ENCODE measurements at places on chromosomes 3 and 15.
A peak's percentile ranks its signal among the peaks of the same experiment; 100 is the strongest.

GRCh38 chr3:70882104-70882503, 569.7 kb upstream of the MDFIC2 start:
- no peak for DNase-seq

GRCh38 chr15:66748708-66749035, 46.6 kb downstream of the SMAD6 start:
- DNase-seq, result no peak

- DNase-seq, result no peak
Measured at GRCh38 chr3:74787011-74787410, 172.6 kb upstream of the CNTN3 start.

DNA sequence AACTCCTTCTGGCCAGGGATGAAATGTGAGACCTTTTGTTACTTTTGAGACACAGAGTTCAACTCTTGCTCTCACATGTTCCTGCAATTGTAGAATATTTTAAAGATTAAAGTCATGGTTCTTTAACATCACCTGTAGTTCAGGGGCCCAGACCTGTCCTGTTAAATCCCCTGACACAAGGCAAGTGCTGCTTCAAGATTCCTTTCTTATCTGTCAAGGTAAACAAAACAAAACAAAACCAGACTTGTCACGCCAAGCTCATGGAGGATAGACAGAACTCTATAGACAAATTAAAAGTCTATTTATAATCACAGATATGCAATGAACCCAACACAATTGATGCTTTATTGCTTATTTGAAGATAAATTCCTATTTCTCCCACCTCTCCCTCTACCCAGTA, 48.6 kb upstream of the NEDD4 start:
- no peak for DNase-seq

DNA sequence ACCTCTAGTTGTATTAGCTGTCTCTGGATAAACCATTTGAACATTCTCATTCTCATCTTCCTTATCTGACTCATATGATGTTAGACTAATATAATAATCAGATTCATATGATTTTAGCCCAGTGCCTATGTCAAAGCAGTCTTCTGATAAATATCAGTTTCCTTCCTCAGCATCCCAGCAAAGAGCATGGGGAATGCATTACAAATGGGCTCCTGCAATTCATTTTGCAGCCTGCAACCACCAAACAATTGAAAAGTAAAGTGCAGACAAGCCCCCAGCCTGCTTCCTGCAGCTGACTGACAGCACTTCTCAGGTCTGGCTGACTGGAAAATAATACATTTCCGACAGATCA, 78.2 kb upstream of the STAC start:
- no peak for DNase-seq

DNA sequence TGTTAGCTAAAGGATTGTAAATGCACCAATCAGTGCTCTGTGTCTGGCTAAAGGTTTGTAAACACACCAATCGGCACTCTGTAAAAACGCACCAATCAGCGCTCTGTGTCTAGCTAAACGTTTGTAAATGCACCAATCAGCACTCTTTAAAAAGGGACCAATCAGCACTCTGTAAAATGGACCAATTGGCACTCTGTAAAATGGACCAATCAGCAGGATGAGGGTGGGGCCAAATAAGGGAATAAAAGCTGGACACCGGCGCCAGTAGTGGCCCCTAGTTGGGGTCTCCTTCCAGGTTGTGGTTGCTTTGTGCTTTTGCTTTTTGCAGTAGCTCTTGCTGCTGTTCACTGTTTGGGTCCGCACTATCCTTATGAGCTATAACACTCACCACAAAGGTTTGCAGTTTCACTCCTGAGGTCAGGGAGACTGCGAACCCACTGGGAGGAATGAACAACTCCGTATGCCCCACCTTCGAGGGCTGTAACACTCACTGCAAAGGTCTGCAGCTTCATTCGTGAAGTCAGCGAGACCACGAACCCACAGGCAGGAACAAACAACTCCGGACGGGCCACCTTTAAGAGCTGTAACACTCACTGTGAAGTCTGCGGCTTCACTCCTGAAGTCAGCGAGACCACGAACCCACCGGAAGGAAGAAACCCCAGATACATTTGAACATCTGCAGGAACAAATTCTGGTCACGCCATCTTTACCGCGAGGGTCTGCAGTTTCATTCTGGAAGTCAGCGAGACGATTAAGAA, 1.1 kb upstream of the SUCLG2 start:
- no peak for DNase-seq

DNA sequence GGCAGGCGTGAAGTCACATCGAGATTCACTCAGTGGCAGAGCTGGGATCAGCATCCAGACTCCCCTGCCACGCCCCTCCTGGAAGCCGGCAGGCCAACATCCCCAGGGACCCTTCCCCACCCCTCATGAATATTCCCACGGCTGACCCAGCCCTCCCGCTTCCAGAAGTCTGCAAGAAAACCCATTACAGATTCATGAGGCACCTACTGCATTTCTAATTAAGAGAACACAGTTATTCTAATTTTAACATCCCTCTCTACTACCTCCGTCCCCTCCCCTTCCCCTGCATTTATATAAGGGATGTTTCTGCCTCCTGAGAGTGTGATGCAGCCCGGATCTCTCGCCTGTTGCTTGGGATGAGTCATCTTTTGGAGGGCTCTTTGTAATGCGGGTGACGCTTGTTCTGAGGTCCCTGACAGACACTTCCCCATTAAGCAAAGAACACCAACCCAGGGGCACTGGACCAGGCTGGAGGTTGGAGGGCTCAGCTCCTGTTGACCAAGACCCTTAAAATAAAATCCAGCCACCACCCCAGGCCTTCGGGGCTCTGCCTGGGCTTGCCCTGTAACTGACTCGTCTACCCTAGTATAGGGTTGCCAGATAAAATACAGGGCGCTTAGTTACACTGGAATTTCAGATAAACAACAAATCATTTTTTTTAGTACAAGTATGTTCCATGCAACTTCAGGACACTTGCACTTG, 118.7 kb downstream of the NUP210 start:
- DNase-seq, result no peak

DNA sequence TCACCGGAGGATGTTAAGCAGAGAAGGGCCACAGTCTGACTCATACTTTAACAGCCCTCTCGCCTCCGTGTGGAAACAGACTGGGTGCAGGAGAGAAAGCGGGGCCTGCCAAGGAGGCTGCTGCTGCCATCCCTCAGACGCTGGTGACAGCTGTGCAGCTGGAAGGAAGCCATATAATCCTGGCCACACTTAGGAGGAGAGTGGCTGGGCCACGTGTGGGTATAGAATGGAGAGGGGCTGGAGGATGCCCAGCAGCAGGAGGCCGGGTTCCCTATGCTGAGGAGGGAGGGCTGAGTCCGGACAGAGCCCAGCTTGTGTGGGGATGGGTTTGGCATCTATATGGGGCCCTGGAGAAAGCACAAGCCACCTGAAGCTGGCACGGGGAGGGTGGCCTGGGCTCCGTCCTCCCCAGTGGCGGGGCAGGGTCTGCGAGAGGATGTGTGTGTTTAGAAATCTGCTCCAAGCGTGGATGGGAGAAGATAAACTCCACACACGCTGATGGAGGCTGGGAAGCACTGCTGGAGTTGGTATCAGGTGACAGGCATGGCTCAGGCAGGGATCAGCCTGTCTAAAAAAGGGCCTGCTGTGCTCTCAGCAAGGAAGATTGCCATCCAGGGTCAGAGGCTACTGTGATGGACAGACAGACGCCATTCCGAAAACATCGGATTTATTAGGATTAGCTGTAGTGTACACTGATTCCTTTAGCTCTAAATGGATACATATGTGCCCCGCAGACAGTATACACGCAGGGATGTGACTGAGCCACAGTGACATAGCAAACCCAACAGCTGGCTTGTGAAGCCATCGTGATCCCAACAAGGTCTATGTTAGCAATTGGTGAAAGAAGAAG, 15.9 kb downstream of the ABTB1 start:
- no peak for DNase-seq

DNA sequence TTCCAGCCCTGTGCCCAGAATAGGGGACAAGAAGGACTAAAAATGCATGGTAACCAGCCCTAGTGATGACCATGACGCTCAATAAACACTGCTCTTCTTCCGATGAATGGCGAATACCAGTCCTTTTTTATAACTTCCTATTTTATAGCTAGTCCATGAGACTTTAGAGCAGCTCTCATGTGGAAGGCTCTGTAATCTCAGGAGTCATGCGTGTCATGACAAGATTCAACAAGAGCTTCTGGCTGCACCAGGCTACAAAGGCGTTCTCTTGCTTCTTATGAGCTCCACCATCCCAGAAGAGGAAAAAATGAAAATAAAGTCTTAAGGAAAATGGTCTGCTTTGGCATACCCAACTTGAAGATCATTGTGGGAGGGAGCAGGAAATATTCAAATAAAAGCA, 141.0 kb downstream of the TMCO5A start:
- no peak for DNase-seq

DNA sequence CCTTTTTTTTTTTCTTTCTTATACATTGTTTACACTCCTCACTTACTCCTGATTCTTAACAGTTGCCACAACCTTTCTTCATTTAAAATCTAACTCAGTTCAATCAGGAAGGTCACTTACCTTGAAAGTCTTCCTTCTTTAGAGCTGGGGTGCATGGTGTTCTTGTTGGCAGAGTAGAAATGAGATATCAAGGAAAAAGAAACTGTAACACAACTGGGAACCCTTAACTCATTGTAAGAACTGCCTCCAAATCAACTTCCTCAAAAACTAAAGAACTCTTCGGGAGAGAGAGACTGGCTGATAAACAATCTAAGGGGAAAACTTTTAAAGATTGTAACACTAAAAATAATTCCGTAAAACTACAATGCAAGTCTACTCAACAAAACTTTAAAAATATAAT, 1.4 kb upstream of the APPL1 start:
- no peak for DNase-seq

DNA sequence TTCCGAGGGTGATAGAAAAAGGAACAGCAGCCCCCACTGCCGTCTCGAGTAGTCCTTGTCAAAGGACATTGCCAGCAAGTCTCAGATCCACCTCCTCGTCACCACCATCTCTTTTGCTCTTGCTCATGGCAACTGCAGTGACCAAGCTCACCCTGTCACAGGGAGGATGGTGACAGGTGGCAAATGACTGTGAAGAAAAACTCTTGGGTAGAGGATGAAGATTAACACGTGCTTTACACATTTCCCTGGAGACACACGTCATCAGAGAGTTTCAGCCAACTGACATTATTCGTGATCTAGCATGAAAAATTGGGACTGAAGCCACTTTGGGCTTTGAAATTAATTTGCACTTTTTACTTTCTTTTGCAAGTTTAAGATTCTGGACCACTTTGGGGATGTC, 174.3 kb downstream of the EBLN2 start:
- DNase-seq, result no peak

GRCh38 chr15:36251450-36251849, 328.0 kb upstream of the CDIN1 start:
- no peak for DNase-seq

GRCh38 chr3:45679805-45680204, 9.4 kb upstream of the SACM1L start:
- DNase-seq, result no peak

- no peak for DNase-seq
Measured at GRCh38 chr3:126665221-126665936, 10.5 kb upstream of the TXNRD3 start.

GRCh38 chr3:12255393-12255792, 33.5 kb upstream of the PPARG start:
- no peak for DNase-seq

GRCh38 chr3:75294124-75294523, 370.0 kb upstream of the FRG2C start:
- peak; percentile 1 for DNase-seq

DNA sequence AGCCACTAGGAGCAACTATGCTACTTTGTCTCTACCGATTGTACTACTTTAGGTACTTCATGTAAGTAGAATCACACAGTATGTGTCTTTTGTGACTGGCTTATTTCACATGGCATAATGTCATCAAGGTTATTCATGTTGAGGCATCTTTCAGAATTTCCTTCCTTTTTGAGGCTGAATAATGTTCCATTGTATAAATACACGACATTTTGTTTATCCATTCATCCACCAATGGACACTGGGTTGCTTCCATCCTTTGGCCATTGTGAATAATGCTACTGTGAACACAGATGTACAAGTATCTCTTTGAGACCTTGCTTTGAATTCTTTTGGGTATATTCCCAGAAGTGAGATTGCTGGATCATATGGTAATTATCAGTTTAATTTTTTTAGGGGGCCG, 29.2 kb downstream of the MYO5A start:
- no peak for DNase-seq

DNA sequence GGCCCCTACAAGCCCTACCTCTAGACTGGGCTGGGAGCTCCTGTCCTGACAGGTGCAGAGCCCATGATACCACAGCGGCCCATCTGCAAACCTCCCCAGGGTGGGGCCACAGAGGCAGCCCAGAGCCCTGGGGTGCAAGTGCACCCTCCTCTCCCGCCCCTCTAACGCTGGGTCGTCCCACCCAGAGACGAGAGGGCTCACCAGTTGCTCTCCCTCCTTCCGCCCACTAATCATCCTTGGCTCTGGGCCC, 742 bp downstream of the TNK2 start:
- no peak for DNase-seq

- DNase-seq, result no peak
Measured at GRCh38 chr3:24249523-24249922, 245.1 kb downstream of the THRB start.

GRCh38 chr3:64575211-64575844, 112.5 kb downstream of the ADAMTS9 start:
- DNase-seq, result no peak

- no peak for DNase-seq
Measured at GRCh38 chr3:120741837-120742197, 499 bp downstream of the RABL3 start.

- DNase-seq, result peak; percentile 3
Measured at GRCh38 chr3:45024542-45025255, 1.4 kb upstream of the CLEC3B start.

DNA sequence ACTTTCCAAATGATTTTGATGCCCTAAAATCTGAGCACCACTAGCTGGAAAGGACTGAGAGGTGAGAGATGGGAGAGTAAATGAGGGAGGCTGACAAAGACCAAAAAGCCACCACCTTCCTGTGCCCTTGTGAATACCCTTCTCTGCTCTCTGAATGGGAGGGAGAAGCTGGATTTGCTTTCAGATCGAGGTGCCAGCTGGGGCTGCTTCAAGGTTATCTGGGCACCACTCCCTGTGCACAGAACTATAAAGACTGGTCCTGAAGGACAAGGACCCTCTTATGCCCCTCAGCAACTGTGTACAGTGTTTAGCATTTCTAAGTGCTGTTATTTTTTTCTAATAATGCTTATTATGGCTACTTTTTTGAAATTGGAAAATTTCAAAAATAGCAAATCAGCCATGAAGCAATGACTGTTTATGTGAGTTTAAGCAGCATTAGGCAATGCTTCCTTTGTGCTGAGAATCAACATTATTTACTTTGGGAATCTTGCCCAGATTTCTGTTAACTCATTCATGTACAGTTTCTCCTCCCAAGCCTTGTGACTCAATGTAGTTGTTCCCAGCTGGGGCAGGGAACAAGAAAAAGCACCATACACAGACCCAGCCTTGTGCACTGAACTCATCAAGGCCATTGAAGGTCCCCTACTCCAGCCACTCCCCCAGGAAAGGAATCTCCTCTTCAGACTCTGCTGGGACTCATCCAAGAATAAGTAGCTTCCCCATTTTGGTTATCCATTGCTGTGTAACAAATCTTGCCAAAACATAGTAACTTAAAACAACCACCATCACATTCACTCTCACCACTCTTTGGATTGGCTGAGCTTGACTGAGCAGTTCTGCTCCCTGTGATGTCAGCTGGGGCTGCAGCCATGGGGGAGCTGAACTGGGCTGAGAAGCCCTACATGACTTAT, 37.3 kb upstream of the CDV3 start:
- no peak for DNase-seq
